Large intestine (tissue), 12 donors: ENCODE measurements at places on chromosomes 3 and 15. TPM values are rescaled to one million over a fixed set of nuclear protein-coding genes. Genes with fewer than 3 reads are reported as not detected.

DNA sequence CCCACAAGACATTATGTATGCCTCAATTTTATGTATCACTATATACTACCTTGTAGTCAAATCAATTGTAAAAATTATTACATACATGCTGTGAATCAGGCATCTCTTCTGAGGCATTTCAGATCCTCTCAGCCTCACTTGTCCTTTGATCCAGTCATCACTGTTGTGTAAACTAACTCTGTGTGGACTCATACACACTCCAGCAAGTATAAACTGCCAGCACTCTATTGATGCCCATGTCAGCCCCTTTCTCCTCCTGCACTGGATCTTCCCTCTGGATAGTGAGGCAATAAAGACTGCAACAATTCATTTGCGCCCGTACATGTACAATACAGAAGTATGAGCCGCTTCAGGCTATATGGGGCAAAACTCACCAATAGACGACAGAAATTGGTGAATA, 364.7 kb upstream of the TGFBR2 start:
- no peak for DNase-seq

DNA sequence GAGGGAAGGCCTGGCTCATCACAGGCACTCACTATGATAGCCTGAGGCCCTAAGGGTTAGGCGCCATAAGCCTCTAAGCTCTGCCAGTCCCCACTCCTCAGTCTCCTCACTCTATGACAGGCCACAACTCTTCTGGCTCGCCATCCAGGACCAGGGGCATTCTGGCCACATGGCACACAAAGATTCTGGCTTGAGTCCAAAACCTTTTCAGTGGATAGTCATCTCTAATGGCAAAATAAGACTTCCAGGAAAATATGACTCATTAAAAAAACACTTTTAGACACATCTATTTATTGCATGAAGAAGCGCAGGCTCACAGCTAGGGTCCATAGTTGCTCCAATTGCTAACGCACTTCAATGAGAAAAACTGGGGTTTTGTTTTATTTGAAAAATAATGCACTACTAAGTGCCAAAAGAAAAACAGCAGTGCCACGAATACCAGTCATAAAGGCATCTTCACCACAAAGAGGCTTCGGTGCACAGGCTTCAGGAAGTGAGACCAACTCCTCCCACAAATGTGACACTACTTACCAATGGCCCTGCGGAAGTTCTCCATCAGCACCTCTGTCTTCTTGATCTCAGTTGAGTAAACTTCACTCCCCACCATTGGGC, 11.1 kb downstream of the RUVBL1 start:
- no peak for DNase-seq

DNA sequence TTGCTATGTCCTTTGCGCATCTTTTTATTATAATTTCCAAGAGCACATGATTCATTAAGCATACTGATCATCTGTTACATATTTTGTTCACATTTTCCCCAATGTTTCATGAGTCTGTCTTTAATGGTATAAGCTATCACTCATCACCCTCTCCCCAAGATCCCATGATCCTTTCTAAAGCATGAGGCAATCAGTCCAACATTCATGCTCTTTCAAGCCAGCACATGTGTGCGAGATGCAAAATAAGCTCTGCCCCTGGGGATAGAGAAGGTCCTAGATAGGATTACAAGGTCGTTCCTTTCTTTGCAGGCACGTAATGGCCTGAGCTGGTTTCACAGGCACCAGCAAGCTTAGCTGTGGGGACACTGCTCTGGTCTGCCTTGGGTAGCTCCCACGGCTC, 32.2 kb upstream of the B3GNT5 start:
- DNase-seq, result no peak

GRCh38 chr3:13114811-13115575, 41.8 kb upstream of the IQSEC1 start:
- DNase-seq, result no peak

The LCTL gene
- 0.34 TPM for polyA plus RNA-seq
